ENCODE measurements at places on chromosomes 6 and 20.

- no peaks in the 10 kb centered on the region for H3K27me3 ChIP-seq
- H3K4me3 ChIP-seq: no peak overlapping the region
- no peak for DNase-seq
- no peak overlapping the region for H3K27ac ChIP-seq
- no peaks in the 10 kb centered on the region for H3K4me1 ChIP-seq
- no peaks in the 10 kb centered on the region for H3K36me3 ChIP-seq
Observed at GRCh38 chr6:40148882-40149573, 214.8 kb upstream of the MOCS1 start.

DNA sequence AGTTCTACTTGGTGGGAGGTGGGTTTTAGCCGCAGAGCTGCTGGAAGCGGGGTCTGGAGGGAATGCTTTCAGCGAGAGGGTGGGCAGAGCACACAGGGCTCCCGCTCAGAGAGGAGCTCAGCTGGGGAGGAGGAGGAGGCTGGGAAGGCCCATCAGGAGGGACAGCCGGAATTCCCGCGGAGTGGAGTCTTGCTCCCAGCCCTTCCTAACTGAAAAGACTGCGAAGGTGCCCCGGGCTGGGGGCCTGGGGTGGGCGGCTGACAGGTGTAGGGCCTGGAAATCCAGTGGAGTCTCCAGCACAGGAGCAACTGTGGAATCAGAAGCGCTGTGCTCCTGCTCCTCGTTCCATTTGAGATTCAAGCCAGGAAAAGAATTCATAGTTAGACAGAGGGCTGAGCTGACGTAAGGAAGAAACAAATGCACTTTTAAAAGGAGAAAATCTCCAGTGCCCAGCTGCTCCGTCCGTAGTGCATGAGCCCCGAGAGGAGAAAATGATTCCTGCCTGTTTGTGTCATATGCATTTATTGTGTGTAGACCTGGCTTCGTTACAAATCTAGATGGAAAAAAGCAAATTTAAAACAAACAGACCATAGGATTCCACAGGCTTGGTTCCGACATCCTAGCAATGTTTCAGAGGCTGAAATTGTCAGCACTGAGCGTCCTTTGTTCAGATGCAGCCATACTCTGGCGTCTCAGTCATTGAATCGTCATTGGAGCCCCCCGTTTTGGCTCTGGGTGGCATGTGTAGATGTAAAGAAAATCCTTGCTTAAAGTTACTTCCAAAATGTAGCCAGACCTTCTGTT lies 197.7 kb downstream of the SMOC2 start:
- no peaks in the 10 kb centered on the region for H3K36me3 ChIP-seq
- H3K4me1 ChIP-seq: no peaks in the 10 kb centered on the region
- no peaks in the 10 kb centered on the region for H3K27me3 ChIP-seq
- H3K4me3 ChIP-seq: no peak overlapping the region
- no peak for DNase-seq

- H3K27me3 ChIP-seq: no peaks in the 10 kb centered on the region
- H3K4me1 ChIP-seq: no peaks in the 10 kb centered on the region
- H3K27ac ChIP-seq: no peak overlapping the region
- H3K36me3 ChIP-seq: no peaks in the 10 kb centered on the region
Observed at GRCh38 chr20:16005021-16005914, 568.0 kb downstream of the KIF16B start.

DNA sequence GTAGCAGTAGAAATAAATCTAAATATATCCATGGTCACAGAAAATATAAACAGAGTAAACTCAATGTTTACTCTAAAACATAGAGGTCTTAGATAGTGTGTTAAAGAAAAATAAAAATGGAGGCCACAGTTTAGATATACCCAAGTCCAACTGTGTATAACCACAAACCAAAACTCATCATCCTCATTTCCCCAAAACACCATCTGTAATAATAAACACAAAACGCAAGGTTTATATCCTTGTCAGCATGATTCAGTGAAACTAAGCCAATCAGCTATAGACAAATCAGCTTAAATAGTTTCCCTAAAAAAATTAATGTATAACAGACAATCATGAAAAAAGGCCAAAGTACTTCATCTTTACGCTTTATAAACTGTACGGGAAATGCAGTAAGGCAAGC lies 2.7 kb upstream of the HACE1 start:
- no peaks in the 10 kb centered on the region for H3K4me1 ChIP-seq
- DNase-seq: no peak
- no peak overlapping the region for H3K27ac ChIP-seq
- H3K4me3 ChIP-seq: no peak overlapping the region

DNA sequence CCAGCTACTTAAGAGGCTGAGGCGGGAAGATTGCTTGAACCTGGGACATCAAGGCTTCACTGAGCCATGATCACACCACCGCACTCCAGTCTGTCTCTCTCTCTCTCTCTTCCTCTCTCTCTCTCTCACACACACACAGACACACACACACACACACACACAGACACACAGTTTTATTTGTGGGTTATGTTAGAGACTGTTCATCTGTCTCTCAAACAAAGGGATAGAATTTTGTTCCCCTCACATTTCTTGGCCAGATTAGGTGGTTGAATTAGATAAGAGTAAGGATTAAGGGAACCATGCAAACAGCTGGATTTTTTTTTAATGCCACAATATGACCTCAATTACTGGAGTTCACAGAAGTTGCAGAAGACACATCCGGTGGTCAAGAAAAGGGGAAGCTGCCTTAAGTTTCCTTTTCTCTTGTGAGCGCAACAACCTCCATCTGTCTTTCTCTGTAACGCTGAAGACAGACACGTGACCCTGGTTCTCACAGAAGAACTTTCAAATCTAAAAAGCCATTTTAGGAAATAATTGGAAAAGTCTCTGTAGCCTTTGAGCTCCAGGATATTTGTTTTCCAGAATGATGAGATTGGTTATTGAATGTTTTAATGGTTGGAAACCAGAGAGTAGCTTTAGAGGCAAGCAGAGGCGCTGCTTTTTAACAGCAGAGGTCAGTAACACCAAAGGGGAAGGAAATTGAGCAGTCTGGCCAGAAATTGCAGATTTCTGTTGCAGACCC lies 32.9 kb upstream of the LGSN start:
- H3K36me3 ChIP-seq: no peaks in the 10 kb centered on the region
- H3K27ac ChIP-seq: no peak overlapping the region
- no peak overlapping the region for H3K4me3 ChIP-seq
- H3K27me3 ChIP-seq: no peaks in the 10 kb centered on the region
- no peak for DNase-seq
- H3K4me1 ChIP-seq: peaks cover 2% of the 10 kb centered on the region

- no peaks in the 10 kb centered on the region for H3K36me3 ChIP-seq
- no peaks in the 10 kb centered on the region for H3K27me3 ChIP-seq
- H3K4me1 ChIP-seq: no peaks in the 10 kb centered on the region
- no peak for DNase-seq
- no peak overlapping the region for H3K4me3 ChIP-seq
Observed at GRCh38 chr6:100209323-100210136, 215.5 kb upstream of the MCHR2 start.

DNA sequence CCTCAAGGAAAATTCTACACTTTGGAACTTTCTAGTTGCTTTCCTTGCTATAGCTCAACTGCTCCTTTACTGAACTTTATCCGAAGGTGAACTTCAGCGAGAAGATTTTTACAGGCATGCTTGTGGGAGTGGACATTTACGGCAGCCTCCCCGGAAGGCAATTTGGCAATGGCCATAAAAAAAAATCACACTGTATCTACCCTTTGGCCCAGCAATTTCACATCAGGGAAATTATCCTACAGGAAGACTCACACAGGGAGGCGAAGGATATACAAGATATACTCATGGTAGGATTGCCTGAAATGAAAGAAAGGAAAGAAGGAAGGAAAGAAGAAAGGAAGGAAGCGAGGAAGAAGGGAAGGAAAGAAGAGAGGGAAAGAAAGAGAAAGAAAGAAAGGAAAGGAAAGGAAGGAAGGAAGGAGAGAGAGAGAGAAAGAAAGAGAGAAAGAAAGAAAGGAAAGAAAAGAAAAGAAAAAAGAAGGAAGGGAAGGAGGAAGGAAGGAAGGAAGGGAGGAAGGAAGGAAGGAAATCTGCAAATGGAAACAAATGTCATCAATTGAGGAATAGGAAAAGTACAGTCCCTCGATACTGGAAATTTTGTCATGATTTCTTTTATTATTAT lies 25.7 kb downstream of the OVOL2 start:
- H3K27me3 ChIP-seq: no peaks in the 10 kb centered on the region
- no peaks in the 10 kb centered on the region for H3K36me3 ChIP-seq
- DNase-seq: no peak

DNA sequence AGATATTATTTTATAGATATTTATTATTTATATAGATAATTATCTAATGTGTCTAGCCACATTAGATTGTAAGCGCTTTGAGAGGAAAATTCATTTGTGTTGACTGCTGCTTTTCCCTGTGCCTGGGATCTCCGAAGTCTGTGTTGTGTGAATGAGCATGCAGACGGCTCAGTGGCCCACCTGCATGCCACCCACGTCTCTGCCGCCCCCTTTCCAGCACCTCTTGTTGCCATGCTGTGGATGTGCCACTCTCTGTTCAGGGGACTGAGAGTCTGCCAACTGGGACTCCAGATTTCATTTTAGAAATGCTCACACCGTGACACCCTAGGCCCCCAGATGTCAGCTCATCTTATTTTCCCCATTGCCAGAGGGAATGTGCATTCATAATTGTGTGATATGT lies 139.7 kb downstream of the JARID2 start:
- H3K27ac ChIP-seq: no peak overlapping the region
- DNase-seq: no peak
- peaks cover 4% of the 10 kb centered on the region for H3K36me3 ChIP-seq
- peaks cover 36% of the 10 kb centered on the region for H3K4me1 ChIP-seq
- no peak overlapping the region for H3K4me3 ChIP-seq
- no peaks in the 10 kb centered on the region for H3K27me3 ChIP-seq

- H3K4me1 ChIP-seq: peaks cover 91% of the 10 kb centered on the region
- H3K4me3 ChIP-seq: peak overlapping the region; percentile 1
- H3K27ac ChIP-seq: peak overlapping the region; percentile 97
- H3K27me3 ChIP-seq: no peaks in the 10 kb centered on the region
Observed at GRCh38 chr20:32971703-32972161, 32.5 kb downstream of the SUN5 start.

- no peak overlapping the region for H3K27ac ChIP-seq
- DNase-seq: no peak
- H3K27me3 ChIP-seq: no peaks in the 10 kb centered on the region
- H3K4me3 ChIP-seq: no peak overlapping the region
Observed at GRCh38 chr20:14134004-14134403, 138.7 kb downstream of the MACROD2 start.

- H3K27ac ChIP-seq: no peak overlapping the region
- no peak for DNase-seq
- H3K4me3 ChIP-seq: no peak overlapping the region
- H3K4me1 ChIP-seq: no peaks in the 10 kb centered on the region
Observed at GRCh38 chr6:117423754-117424153, 2.0 kb downstream of the ROS1 start.

DNA sequence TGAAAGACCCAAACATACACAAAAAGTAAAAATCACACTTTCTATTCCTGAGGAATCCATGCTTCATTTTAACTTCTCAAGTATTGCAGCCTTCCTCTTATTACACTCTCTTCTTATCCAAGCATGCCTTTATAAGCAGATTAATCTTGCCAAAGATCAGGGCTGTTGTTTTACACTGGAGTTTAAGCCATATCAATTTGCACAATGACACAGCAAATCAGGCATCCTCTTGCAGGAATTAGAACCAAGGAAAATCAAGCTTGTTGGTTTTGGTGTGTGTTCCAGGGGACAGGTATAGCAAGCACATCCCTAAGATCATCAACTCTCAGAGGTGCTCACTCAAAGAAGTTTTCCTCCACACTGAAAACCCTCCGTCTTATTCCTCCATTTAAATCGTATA lies 69.5 kb downstream of the CYP39A1 start:
- H3K27me3 ChIP-seq: no peaks in the 10 kb centered on the region
- no peak for DNase-seq
- H3K4me1 ChIP-seq: no peaks in the 10 kb centered on the region
- no peak overlapping the region for H3K4me3 ChIP-seq
- H3K36me3 ChIP-seq: no peaks in the 10 kb centered on the region
- no peak overlapping the region for H3K27ac ChIP-seq

GRCh38 chr6:40807484-40807883 lies 220.3 kb upstream of the LRFN2 start:
- H3K4me3 ChIP-seq: no peak overlapping the region
- no peak overlapping the region for H3K27ac ChIP-seq
- H3K4me1 ChIP-seq: no peaks in the 10 kb centered on the region
- H3K27me3 ChIP-seq: no peaks in the 10 kb centered on the region
- DNase-seq: no peak

- peak overlapping the region; percentile 29 for H3K27ac ChIP-seq
- H3K4me3 ChIP-seq: no peak overlapping the region
- DNase-seq: no peak
- H3K27me3 ChIP-seq: no peaks in the 10 kb centered on the region
Observed at GRCh38 chr20:58112017-58112781, 116.3 kb downstream of the ANKRD60 start.

- no peak overlapping the region for H3K4me3 ChIP-seq
- H3K36me3 ChIP-seq: no peaks in the 10 kb centered on the region
- H3K4me1 ChIP-seq: no peaks in the 10 kb centered on the region
- H3K27ac ChIP-seq: no peak overlapping the region
Observed at GRCh38 chr6:136470044-136470443, 80.2 kb downstream of the MAP7 start.

- DNase-seq: no peak
- H3K27ac ChIP-seq: no peak overlapping the region
- H3K27me3 ChIP-seq: no peaks in the 10 kb centered on the region
Observed at GRCh38 chr6:109252261-109253041, 129.8 kb downstream of the CD164 start.

GRCh38 chr20:53335555-53335954 lies 258.1 kb downstream of the ZNF217 start:
- H3K4me1 ChIP-seq: no peaks in the 10 kb centered on the region
- no peaks in the 10 kb centered on the region for H3K36me3 ChIP-seq
- no peak for DNase-seq

DNA sequence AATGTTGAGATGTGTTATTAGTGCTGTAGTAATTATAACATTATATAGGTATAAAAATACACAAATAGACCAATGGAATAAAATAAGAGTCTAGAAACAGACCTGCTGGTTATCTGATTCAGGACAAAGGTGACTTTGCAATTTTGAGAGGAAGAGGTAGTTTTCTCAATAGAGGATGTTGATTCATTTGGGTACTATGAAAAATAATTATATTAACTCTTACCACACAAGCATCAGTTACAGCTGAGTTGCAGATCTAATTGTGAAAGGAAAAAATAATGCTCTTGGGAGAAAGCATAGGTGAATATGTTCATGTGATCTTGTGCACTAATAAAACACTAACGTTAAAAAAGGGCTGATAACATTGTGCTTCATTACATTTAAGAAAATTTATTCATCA lies 103.0 kb downstream of the BCKDHB start:
- DNase-seq: no peak
- no peak overlapping the region for H3K4me3 ChIP-seq
- no peaks in the 10 kb centered on the region for H3K4me1 ChIP-seq

DNA sequence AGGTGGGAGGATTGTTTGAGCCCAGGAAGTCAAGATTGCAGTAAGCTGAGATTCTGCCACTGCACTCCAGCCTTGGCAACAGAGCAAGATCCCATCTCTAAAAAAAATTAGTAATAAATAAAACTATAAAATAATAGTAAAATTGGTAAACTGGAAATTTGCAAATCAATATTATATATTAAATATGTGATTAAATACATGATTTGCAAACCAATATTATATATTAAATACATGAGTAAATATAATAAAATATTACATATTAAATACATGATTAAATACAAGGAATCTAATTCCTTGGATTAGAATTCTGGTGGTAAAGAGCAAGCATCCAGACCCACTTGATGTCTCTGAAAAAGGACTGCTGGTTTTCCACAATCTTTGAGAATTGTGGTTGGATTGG lies 35.8 kb downstream of the FUT9 start:
- H3K27ac ChIP-seq: no peak overlapping the region
- no peak for DNase-seq
- H3K36me3 ChIP-seq: no peaks in the 10 kb centered on the region
- H3K4me1 ChIP-seq: no peaks in the 10 kb centered on the region
- H3K27me3 ChIP-seq: no peaks in the 10 kb centered on the region
